Activated naive CD4-positive, alpha-beta T cell (primary cell): ENCODE measurements at places on chromosomes 1 and 21.

- no peak for DNase-seq
These were observed 11.0 kb downstream of the BECN2 start for GRCh38 chr1:241968611-241969010.

DNA sequence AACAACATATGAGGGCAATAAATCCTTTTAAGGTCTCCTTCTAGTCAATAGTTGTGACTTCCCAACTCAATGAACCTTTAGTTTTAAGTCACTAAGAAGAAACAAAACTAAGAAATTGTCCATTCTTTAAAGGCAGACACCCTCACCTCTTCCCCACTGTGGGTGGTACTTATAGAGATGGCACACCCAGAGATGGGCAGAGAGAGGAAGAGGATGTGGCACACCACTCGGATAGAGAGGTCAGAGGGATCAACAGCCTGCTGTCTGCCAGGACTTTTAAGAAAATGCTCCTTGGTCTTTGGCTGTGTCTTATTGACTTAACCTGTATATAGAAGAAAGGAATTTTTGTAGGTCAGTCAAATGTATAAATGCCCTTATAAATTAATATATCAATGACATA is 45.1 kb downstream of the FASLG start:
- DNase-seq = no peak

GRCh38 chr1:172138634-172139033 is 281.9 kb upstream of the C1orf105 start:
- DNase-seq = no peak

GRCh38 chr1:54364995-54365394 is 41.2 kb downstream of the SSBP3 start:
- no peak for DNase-seq

GRCh38 chr21:38807441-38807871 is 1.7 kb downstream of the ETS2 start:
- DNase-seq = no peak

DNA sequence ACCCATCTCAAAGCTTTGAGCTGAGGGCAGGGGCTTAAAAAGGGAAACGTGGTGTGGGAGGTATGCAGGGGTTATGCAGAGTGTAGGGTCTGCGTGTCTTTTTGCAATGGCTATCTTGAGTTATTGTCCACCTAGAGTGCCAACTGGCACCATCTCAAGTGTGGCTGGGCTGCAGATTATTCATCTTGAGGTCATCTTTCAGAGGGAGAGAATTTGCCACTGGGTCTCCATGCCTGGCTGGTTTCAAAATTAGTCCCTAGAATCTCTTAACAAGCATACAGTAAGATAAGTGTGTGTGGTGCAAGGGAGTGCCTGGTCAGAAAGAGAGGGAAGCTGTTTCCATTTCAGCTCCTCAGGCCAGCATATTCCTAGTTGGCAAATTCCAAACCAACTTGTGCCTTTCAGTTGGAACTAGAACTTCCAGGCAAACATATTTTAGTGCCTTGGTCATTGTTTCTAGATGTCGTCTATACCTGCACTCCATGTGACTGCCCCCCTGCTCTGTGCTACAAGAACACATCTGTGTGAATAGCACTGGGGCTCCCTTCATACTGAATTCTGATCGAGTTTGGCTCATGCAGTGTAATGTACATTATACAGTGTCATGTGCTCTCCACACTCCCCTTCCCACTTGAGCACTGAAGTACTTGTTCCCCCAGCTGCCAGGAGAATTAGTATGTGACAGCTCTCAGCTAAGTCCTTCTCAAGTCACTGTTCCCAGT is 5.0 kb upstream of the OR2T8 start:
- no peak for DNase-seq

DNA sequence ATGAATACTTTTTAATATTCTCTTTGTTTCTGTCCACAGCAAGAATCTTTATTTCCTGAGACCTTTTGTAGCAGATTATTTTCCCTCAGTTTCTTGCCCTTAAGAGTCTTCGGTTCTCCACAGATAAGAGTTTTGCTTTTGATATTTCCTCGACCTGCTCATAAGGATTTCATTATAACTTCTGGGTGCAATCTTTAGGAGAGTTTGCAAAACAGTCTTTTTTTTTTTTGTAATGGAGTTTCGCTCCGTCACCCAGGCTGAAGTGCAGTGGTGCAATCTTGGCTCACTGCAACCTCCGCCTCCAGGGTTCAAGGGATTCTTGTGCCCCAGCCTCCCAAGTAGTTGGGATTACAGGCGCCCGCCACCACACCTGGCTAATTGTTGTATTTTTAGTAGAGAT is 10.1 kb upstream of the UBE4B start:
- no peak for DNase-seq

DNA sequence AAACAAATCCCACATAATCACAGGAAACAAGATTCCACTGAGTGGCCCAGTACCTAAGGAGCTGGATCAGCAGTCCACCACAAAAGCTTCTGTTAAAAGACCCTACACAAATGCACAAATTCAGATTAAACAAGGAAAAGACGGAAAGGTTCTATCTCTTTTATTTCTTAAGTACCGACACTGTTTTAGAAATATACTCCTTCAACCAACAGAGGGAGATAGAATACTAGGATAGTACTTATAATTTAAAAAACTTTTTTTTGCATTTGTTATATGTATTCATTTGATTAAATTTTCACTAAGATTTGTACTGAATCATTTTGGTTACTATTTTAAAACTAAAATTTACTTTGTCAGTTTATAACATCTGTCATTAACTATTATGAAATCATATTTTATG is 12.5 kb downstream of the CDC7 start:
- no peak for DNase-seq

GRCh38 chr1:39652554-39652953 is 13.1 kb upstream of the HEYL start:
- DNase-seq = no peak

GRCh38 chr1:184637664-184638240 is 116.9 kb downstream of the EDEM3 start:
- no peak for DNase-seq

DNA sequence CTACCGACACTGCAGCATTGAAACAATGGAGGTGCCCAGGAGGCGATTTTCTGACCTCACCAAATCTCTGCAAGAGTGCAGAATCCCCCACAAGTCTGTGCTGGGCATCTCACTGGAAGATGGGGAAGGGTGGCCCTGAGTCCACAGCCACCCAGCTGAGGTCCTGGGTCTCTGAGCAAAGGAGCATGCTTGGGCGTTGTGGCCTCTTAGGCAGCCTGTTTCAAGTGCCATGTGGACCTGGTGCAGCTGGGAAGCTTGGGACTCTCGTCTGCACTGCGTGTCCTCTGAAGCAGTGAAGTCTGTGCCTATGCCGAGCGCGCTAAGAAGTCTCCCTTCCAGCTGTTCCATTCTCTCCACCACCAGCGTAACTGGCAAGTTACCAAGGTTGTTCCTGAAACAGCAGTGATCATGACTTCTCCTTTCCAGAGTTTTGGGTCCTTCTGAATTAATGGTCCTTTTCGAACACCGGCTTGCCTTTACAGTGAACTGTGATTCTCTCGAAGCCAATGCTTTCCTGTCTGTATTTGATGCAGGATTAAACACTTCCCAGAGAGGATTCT is 5.0 kb upstream of the PLA2G2C start:
- no peak for DNase-seq

DNA sequence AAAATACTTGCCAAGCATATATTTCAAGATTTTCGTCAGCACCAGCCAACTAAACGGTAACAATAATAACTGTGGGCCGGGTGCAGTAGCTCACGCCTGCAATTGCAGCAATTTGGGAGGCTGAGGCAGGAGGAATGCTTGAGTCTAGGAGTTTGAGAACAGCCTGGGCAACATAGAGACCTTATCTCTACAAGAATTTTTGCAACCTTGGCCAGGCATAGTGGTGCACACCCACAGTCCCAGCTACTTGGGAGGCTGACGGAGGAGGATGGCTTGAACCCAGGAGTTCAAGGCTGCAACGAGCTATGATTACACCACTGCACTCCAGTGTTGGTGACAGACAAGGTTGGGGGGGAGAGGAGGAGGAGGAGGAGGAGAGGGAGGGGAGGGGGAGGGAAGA is 145.0 kb upstream of the TIAM1 start:
- no peak for DNase-seq

DNA sequence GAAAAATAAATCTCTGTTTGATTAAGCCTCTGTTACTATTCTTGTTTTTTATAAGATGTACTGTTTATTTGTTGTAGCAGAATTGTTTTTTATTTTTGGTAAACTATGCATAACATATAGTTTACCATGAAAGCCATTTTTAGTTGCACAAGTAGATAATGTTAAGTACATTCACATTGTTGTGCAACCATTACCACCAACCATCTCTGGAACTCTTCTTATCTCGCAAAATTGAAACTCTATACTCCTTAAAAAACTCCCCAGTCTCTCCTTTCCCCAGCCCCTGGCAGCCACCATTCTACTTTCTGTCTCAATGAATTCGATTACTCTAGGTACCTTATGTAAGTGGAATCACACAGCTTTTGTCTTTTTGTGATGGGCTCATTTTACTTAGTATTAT is 27.4 kb upstream of the UHMK1 start:
- no peak for DNase-seq

DNA sequence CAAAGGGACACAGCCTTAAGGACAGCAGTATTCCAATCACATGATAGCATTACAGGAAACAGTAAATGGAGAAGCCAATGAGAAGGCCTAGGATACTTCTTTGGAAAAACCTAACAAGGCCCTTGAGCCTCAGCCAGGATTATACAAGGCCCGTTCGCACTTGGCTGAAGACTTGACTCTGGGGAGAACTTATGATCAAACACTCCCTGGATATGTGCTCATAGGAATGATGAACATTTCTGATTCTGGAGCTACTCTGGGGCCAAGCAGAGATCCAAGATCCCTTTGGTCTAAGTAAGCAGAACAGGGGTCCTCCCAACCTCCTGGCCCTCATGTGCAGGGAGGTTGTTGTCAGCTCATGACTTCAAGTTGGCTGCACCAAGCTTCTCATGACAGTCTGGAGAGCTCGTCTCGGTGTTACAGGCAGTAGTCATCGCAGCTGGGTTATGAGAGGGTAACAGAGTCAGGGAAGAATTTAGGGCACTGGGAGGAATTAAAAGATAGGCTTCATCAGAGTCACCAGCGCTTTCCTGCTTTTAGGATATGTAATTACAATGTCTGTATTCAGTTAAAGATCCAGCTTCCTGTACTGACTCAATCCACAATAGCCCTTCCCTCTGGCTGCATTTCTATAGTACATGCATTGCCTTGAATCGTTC is 92.5 kb upstream of the IRF2BP2 start:
- no peak for DNase-seq

DNA sequence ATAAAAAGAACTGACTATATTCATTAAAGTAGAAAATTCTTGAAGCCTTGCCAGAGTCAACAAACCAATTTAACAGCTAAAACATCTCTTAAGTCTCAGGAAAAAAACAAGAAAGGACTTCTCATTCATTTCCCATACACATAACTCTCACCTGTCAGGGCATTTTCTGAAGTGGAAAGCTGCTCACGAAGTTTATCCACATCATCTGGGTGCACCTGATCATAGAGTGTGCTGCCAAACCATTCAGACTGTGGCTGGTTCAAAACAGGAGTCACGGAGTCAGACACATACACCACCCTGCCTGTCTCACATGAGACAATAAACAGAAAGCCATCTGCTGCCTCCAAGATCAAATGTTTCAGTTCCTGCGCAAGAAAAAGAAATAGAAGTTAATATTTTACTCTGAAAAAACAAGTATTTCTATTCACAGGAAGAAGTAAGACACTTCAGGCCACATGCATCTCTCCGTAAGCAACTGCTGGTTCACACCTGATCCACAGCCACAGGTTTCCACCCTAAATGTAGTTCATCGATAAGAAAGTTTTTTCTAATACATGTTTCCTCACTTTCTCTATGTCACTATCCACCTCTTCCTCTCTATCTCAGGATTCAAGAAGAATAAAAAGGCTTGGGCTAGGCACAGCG is 28.2 kb upstream of the CTSK start:
- no peak for DNase-seq

DNA sequence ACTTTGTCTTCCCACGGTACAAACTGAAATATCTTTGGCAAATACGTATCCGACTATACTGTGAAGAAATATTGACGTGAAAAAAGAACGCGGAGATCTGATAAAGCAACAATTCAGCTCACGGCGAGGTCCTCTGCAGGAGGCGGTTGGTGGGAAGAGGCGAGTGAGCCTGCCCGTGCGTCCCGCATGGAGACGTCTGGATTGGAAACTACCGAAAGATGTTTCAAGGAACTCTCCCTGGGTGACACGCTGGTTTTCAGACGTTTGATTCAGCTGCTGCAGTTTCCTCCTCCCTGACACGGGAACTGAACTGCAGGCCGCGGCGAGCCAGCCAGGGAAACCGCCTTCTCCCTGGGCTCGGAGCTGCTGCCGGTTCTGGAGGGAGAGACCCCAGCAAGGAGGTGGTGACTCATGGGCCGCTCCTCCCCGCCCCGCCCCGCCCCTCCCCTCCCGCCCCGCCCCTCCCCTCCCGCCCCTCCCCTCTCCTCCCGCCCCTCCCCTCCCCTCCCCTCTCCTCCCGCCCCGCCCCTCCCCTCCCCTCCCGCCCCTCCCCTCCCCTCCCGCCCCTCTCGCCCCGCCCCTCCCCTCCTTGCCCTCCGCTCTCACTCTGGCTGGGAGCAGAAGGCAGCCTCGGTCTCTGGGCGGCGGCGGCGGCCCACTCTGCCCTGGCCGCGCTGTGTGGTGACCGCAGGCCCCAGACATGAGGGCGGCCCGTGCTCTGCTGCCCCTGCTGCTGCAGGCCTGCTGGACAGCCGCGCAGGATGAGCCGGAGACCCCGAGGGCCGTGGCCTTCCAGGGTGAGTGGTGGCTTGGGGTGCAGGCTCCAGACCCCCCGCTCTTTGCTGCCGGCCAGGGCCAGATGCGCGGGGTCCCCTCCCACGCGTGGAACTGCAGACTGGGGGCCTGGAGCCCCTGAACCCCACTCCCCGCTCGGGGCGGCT is at the start of gene COL6A1:
TSS of gene COL6A1 (plus strand) at position 620 of the 941 bp plus-strand sequence. CDS start at position 701, 81 bp downstream.
- peak; percentile 49 for DNase-seq

GRCh38 chr1:159798893-159799292 is 3.3 kb upstream of the FCRL6 start:
- peak; percentile 10 for DNase-seq

DNA sequence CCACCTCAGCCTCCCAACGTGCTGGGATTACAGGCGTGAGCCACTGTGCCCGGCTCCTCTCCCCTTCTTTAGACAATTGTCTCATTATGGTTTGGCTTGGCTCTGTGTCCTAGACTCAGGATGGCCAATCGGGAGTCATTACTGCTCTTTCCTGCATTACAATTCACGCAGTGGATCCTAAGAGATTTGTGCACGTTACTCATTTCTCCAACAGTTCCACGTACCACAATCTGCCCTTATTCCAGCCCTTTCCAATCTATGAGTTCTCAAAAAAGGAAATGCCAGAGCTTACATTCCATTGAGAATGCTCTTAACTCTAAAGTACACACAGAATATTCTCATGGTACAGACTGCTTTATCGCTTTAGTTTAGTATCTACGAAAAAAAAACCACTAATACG is 357.0 kb downstream of the GPATCH2 start:
- DNase-seq = no peak

DNA sequence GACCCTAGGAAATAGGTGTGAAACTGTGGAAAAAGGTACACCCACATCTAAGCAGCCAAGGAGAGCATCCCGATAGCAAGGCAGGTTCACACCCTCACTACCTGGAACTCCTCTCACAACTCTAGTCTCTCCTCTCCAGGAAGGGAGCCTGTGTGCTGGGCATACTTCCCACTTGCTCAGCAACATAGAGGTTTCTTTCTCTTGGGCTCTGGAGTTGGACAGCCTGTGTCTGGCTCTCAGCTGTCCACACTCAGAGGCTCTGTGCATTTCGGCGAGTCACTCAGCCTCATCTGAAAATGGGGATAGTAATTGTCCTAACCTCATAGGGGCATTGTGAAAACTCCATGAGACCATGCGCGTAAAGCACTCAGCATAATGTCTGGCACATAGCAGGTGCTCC is 29.6 kb upstream of the VWA5B1 start:
- no peak for DNase-seq

GRCh38 chr1:40385437-40386358 is 12.2 kb downstream of the SMAP2 start:
- DNase-seq = peak; percentile 13
